Activated CD4-positive, alpha-beta T cell treated with anti-CD3 and anti-CD28 coated beads for 48 hours (primary cell): ENCODE measurements at places on chromosomes 13 and 19.

DNA sequence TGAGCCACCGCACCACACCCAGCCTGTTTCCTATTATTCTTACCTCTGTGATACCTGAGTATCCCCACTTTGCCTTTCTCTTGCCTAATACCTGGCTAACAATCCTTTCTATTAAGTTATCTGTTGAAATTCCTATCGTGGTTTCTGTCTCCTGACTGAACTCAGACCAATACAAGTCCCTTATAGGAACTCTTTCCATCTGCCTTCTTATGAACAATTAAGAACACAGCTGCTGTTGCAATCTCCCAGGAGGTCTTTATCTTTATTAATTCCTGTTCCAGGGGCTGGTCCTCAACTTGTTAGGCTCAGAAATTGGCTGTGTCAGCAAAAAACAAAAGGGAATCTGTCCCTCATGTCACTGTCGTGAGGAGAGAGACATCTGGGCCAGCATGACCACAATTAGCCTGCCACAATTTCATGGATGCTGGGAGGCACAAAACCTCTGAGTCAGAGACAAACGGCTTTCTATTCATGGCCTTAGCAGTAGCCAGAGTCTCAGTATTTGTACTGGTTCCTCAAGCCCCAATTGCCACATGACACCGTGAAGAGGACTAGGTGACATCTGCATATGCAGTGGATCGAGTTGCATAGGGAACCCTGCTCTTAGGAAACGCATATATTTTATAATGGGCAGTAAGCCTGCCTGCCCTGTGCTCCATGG lies 58.2 kb downstream of the NUFIP1 start:
- DNase-seq: no peak

DNA sequence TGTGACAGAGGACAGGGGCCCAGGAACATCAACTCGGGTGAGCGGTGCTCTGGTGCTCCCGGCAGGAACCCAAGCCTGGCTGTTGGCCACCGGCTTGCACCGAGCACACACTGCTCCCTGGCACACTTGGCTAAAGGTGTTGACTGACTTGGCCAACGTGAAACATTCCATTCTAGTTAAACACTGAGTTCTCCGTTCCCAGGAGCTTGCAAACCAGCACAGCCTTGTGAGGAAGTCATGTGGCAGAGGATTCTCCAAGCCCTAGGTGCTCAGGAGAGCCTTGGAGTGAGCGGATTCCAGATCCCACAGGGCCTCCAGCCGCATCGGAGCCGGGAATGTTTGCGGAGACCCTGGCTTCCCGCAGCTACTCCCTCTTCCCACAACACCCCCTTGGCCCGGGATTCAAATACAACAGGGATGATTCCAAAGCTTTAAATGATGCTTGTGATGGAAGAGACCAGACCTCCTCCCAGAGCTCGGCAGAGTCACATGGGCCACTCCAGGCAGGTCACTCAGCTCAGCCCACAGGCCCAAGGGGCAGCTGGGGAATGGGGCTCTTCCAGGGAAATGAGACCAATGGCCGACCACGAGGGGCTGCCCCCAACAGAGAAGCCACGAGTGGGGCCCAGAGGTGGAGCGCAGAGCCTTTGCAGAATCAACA lies 2.9 kb downstream of the C13orf46 start:
- no peak for DNase-seq

DNA sequence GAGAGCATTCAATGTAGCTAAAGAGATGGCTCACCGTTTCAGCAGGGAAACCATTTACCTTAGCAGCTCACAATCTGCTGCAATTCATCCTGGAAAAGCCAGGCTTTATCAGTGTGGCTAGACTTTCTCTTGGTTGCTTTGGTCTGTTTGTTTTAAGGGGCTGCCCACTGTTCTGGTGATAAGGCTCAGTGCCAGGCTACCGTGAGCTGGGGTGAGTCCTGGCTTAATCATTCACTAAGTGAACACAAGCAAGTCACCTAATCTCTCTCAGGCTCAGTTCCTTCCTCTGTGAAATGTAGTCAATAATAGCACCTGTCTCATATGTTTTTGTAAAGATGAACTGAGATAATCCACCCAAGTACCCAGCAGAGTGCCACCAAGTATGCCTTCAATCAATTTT lies 229.0 kb downstream of the TEX29 start:
- no peak for DNase-seq

- DNase-seq: no peak
These were observed 230.6 kb upstream of the DACH1 start for GRCh38 chr13:72097568-72097967.

- DNase-seq: peak; percentile 31
These were observed 17.7 kb downstream of the ZMYM5 start for GRCh38 chr13:19845758-19846157.

DNA sequence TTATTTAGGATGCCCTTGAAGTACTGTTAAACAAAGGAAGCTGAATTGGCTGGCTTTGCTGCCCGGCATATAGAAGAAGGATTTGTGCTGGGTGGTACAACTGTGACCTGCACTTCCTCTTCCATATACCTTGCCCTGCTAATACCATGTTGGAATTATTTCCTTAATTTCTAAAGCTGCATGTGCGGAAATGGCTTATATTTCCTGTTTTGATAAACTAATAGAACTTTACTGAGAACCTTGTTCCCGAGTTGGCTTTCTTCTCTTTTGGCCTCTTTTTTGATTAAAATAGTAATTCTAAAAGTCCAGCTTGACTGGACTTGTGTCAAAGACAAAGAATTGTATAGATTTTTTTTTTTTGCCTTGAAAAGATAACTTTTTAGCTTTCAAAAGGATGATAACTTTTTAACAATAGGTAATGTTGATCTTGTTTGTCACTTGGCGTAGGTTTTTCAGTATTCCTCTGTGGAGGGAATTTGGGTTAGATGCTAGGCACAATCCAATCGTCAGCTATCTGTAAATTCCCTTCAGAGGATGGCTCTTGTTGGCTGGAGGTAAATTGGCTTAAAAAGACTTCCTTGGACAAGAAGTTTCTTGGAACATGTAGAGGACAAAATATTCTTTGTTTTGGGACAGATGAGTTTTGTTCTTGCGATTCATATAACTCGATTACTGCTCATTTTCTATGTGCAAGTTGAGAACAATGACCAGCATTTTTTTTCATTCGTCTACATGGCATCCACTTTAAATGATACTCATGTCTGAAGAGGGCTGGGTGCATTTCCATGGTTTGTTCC lies 41.4 kb downstream of the COL4A2 start:
- no peak for DNase-seq

DNA sequence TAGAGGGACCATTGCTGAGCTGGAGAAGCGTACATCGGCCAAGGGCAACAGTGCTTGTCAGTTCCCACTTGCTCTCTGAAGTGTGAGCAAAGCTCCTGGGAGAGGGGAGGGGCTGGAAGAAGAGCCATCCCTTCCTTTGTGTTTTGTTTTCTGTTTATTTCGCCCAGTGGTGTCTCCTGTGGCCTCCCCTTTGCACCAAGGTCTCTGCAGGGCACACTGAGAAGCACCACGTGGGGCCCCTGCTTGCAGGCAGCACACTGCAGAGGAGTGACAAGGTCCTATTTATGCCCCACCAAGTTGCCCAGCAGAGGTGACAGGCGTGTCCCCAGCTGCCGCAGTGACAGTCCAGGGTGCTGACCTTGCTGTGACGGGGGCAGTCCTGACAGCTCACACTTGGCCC lies 24.0 kb downstream of the GRIN2D start:
- DNase-seq: no peak
